ENCODE measurements at places on chromosomes 2 and 18. TPM values are rescaled to one million over a fixed set of nuclear protein-coding genes. Genes with fewer than 3 reads are reported as not detected.

Gene PDCD1
- polyA plus RNA-seq = 0.33 TPM

Gene CPLX4
- 0.14 TPM for polyA plus RNA-seq

Gene TCF4
- polyA plus RNA-seq = 71.8 TPM

Gene POTEE
- 0.30 TPM for polyA plus RNA-seq

Gene C1GALT1C1L
- 2.7 TPM for polyA plus RNA-seq

Gene EGR4
- not detected for polyA plus RNA-seq

Gene VSNL1
- 4.5 TPM for polyA plus RNA-seq

DNA sequence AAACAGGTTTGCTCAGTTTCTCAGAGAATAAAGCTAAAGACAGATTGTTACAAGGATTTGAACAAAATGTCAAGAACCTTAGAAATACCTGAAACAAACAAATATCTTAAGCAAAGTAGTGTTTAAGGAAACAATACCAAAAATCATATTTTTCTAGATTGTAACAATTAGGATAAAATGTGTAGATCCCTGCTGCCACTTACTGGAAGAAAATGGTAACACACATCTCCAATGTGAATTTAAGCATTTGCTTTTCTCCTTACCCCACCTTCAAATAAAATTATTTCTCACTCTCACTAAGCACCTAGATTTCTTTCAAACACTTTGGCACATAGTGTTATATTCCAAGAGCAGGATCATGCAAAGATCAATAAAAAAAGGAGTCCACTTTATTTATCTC lies 34.9 kb downstream of the SUCLG1 start:
- no peak for DNase-seq

DNA sequence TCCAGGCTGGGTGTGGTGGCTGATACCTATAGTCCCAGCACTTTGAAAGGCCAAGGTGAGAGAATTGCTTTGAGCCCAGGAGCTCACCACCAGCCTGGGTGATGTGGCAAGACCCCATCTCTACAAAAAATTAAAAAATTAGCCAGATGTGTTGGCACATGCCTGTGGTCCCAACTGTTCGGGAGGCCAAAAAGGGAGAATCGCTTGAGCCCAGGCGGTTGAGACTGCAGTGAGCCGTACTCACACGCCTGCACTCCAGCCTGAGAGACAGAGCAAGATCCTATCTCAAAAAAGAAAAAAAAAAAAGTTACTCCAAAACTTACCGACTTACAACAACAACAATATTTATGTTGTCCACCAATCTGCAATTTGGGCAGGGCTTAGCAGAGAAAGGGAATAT lies 178.0 kb upstream of the FN1 start:
- DNase-seq = no peak

DNA sequence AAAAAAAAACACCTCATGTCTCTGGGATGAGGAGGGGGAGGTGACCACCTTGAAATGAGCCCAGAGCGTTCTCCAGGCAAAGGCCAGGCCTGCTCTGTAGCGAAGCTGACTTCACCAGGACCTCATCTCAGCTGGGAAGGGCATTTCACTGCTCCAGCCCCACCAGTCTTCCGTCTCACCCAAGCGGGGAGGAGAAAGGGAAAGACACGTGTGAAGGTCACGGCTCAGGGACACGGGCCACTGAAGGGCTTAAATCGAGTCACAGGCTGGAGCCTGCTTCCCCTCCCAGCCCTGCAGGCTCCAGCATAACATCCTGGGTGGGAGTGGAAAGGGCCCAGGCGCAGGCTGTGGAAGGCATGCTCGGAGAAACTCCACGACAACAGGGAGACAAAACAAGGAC lies 18.1 kb downstream of the THAP4 start:
- no peak for DNase-seq

DNA sequence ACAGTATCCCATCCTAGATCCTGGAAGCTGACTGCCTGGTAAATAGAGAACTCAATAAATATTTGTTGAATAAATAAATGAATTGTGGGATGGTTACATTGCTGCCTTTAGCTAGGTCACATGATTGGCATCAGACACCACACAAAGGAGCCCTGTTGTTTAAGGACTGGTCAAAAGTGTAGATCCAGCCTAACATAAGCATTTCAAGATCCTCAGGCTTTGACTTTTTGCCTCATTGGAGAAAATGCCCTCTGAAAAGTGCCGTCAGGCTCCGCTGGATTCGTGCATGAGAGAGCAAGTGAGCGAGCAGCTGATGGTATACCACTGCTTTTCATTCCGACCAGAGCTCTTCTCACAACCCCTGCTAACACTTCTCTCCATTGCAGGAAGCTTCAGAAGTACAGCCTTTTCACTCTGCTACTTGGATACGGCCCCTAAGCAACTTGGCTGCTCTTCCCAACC lies 1.3 kb upstream of the ZNF24 start:
- no peak for DNase-seq

- DNase-seq = no peak
Observed at GRCh38 chr2:218081063-218081462, 12.0 kb downstream of the RUFY4 start.

- DNase-seq = no peak
Observed at GRCh38 chr2:121902616-121903015, 147.2 kb downstream of the TSN start.

- no peak for DNase-seq
Observed at GRCh38 chr2:47554311-47554905, 151.5 kb downstream of the MSH2 start.

DNA sequence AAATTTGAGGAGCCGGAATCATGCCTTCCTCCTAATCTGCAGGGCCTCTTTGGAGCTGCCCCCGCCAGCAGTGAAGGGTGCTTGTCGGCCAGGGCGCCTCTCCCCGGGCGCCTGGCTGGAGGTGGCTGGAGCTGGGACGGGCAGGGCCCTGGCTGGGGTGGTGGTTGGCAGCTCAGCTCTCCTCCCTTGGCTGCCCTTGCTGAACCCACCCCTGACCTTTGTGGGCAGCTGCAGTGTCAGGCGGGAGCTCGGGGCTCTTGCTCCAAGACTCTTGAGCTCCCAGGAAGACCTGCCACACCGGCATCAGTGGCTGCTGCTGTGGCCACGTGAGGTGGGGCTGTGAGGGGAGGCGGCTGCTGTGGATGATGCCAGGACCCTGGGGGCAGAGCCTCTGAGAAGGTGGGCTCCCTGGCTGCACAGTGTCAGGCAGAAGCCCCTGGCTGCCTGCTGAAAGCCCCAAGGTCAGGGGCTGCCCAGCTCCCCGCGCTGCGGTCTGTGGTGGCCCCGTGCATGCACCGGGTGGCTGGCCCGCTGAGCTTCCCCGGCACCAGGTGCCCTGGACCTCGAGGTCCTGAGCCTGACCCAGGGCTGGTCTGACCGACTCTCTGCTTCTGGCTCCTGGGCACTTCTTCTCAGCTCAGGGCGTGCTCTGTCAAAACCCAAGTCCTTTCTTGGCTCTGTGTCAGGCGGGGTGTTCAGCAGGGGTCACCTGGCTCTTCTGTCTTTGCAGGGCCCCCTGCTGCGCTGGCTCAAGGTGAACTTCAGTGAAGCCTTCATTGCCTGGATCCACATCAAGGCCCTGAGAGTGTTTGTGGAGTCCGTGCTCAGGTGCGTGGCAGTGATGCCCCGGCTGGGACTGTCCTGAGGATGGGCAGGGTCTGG lies 34.5 kb downstream of the PDIA6 start:
- DNase-seq = no peak

DNA sequence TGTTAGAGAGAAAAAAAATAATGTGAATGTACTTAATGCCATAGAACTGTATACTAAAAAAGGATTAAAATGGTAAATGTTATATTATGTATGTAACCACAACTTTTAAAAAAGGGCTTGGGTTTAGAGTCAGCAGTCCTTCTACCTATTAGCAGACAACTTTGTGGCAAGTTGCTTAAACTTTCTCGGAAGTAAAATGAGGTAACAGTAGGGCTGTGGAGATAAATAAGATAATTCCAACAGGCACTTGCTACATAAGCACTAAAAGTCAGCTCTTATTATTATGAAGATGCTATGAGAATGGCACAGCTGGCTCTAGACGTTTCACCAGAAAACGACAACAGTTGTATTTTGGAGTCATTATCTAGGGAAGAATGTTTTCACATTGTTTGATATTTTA lies 31.3 kb downstream of the AAK1 start:
- no peak for DNase-seq

- DNase-seq = no peak
Observed at GRCh38 chr2:189327879-189328847, 113.1 kb upstream of the WDR75 start.

- no peak for DNase-seq
Observed at GRCh38 chr18:3466872-3467271, 16.9 kb downstream of the TGIF1 start.

- no peak for DNase-seq
Observed at GRCh38 chr2:233034091-233034882, 1.8 kb downstream of the NEU2 start.

DNA sequence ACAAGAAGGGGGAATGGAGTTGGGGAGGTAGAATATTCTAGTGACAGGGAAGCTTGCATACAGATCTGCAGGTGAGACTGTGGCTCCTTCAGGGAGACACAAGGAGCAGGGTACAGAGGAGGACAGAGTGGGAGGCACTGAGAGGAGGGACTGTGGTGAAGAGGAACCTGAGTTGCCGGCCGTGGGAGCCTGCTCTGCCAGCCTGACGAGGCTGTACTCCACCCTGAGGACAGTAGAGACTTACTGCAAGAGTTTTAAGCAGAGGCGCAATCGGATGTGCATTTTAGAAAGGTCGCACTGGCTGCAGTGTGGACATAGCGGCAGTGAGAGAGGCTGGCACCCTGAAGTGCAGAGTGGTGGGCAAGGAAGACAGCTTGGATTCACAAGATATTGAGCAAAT lies 185.8 kb downstream of the GFPT1 start:
- DNase-seq = no peak

- no peak for DNase-seq
Observed at GRCh38 chr2:239463541-239464165, 62.8 kb upstream of the HDAC4 start.

DNA sequence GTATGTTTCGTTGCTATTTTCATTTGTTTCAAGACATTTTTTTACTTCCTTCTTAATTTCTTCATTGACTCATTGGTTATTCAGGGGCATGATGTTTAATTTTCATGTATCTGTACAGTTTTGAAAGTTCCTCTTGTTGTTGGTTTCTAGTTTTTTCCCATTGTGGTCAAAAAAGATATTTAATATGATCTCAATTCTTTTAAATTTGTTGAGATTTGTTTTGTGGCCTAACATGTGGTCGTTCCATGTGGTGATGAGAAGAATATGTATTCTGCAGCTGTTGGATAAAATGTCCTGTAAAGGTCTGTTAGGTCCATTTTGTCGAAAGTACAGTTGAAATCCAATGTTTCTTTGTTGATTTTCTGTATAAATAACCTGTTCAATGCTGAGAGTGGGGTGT lies 110.3 kb upstream of the MAP4K4 start:
- DNase-seq = no peak

DNA sequence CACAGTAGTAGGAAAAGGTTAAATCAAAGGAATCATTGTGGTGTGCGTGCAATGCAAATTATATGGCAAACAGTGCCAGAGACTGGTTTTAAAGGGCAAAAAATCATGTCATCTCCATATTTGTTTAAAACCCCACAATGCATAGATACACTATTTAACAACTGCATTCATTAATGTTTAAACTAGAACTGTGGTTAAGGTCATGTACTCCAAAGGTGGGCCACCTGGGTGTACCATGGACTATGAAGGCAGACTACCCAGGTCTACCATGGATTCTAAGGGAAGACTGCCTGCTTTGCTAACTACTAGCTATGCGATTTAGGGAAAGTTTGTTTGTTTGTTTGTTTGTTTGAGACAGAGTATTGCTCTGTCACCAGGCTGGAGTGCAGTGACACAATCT lies 356.3 kb downstream of the ZEB2 start:
- no peak for DNase-seq

- no peak for DNase-seq
Observed at GRCh38 chr2:19863303-19864041, 38.3 kb downstream of the TTC32 start.
